ENCODE measurements at places on chromosomes 2 and 18.

- peak; percentile 70 for DNase-seq
Measured at GRCh38 chr2:25252291-25253152, 84.1 kb upstream of the POMC start.

GRCh38 chr2:30234180-30234971 lies 3.0 kb downstream of the LBH start:
- peak; percentile 45 for DNase-seq

- no peak for DNase-seq
Measured at GRCh38 chr2:236865052-236865451, 220.6 kb upstream of the COPS8 start.

DNA sequence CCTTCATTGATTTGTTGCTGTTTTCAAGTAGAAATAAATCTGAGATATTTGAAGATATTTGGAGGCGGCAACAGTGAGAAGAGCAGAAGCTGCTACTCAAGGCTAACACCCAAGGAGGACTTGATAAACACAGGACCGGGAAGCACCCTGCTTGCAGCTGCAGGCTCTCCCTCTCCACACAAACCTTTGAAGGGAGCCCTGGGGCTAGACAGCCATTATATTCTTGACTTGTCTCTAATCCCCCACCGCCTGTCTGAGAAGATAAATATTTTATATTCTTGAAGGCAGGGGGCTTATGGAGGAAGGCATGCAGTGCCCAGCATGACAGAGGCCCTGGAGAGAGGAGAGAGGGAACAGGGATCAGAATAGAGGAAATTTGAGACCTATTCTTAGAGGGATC lies 50.9 kb upstream of the SMAD2 start:
- DNase-seq: no peak

- DNase-seq: no peak
Measured at GRCh38 chr2:98615481-98615880, 7.1 kb downstream of the UNC50 start.

DNA sequence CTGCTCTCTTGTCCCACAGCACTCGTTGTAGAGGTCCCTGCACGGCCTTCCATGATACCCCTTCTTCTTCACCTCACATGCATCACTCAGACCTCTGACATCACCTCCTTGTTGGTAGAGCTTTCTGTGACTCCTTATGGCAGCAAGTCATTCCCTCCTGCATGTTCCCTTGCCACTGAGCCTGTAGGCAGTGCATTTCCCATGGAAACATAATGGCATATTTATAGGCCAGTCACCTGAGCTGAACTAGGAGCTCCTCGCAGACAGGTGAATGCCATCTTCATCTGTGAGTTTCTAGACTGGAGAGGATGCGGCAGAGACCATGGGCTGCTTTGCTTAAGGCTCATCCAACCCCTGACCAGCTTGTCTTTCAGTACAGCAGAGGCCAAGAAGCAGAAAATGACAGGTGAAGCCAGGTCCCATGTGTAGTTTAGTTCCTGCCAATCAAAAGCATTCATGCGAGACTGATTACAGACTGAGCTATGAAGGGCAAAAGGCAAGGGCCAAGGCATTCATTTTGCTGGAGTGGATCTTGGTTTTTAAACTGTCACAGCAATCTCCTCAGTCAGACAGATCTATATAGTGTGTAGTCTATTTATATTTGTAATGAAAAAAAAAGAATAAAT lies 59.4 kb upstream of the NEDD4L start:
- DNase-seq: no peak

- DNase-seq: peak; percentile 27
Measured at GRCh38 chr2:10057231-10058107, 14.1 kb downstream of the KLF11 start.

DNA sequence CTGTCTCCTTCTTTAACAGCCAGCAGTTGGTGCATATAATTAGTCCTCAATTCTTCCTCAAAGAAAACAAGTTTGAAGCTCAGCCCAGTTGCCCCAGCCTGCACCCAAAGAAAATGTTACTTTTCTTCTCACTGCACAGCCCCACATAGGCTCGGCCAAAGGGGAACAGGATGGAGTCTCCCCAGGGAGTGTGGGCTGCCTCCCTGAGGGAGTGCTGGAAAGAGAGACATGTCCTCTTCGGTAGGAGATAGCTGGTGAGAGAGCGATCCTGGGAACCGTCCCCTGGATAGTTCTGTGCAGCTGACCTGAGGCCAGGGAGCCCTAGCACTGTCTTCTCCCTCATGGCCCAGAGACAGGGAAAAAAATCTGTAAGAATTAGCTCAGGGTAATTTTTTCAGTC lies 37.9 kb upstream of the CD207 start:
- no peak for DNase-seq

GRCh38 chr18:72468021-72468710 lies 76.0 kb downstream of the CBLN2 start:
- DNase-seq: no peak

DNA sequence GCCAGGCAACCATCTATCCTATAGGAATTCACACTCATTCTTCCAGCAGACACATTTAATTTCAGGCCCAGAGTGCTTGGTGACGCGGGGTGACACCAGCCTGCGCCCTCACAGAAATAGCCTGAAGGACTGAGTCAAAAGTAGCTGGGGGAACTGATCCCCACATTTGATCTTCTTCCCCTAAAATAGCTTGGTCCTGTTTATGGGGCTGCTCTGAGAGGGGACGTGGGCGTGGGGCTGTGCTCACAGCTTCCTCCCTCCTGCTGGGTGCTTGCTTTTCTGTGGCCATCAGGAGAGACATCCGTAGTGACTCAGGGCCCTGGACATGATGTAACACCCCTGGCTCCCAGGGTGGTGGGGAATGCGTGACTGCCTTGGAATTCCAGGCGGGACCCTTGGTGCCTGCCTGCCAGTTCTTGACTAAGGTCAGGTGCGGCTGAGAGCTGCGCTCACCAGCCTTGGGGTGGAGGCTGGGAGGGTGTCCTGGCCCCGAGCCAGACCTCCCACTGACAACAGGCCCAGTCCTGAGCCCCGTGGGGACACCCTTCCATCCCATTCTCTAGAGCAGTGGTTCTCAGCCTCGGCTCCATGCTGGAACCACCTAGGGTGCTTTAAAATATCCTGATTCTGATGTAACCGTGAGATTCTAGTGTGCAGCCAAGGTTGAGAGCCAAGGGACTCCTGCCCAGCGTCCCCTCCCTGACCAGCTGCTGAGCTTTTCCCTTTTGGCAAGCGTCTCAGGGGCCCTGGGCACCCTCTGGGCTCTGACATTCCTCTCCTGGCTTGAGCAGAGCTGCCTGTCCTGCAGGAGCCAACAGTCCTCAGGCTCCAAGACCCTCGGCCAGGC lies 47.4 kb upstream of the SMAD7 start:
- DNase-seq: no peak

- DNase-seq: no peak
Measured at GRCh38 chr2:198347946-198348345, 543.6 kb downstream of the PLCL1 start.

- DNase-seq: no peak
Measured at GRCh38 chr18:12963069-12963468, 15.3 kb downstream of the SEH1L start.

DNA sequence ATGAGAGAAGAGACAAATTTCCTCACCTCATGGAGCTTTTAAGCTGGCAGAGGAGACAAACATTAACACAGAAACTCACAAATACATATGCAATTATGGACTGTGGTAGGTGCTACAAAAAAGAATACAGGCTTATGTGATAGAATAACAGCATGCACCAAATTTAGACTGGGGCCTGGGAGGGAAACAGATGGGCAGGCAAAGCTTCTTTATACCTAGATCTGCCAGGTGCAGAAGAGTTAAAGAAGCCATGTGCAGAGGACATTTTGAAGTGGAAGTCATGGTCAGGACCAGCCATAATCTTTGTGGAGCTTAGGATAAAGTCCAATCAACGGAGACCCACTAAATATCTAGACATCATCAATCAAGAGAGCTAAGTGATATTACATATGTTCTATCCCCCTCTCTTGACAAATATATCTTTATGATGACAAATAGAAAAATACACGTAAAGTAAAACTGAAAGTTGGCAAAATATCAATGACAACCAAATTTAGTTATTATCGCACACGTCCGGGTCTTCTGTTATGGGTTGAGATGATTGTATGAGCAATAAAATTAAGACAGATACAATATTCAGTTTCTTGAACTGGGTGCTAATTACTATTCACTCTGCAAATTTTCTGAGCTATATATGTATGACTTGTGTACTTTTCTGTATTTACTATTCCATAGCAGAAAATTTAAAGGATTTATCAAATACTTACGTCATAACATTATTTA lies 44.1 kb downstream of the CD28 start:
- DNase-seq: no peak

- DNase-seq: no peak
Measured at GRCh38 chr2:207505171-207505570, 24.6 kb upstream of the CREB1 start.

GRCh38 chr2:168253379-168253778 lies 6.0 kb upstream of the STK39 start:
- no peak for DNase-seq

- DNase-seq: no peak
Measured at GRCh38 chr2:120611016-120611415, 124.7 kb upstream of the GLI2 start.

DNA sequence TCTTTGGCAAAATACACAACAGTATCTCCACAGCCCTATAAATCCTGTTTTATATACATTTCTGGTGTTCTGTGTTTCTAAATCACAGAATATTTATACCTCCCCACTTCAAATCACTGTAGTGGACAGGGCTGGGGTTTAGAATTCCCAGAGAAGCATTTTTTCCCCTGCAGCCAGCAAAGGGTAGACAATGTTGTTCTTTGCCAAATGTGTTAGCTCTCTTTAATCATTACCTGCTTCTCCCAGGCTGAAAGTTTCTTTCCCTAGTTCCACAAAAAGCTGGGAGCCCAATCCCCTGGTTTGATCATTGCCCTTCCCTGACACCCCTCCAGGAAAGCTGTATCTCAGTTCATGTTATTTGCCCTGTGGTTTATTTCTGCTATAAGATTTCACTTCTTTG lies 520.0 kb upstream of the SPHKAP start:
- DNase-seq: no peak

GRCh38 chr2:88081924-88082608 lies 14.4 kb downstream of the SMYD1 start:
- no peak for DNase-seq

DNA sequence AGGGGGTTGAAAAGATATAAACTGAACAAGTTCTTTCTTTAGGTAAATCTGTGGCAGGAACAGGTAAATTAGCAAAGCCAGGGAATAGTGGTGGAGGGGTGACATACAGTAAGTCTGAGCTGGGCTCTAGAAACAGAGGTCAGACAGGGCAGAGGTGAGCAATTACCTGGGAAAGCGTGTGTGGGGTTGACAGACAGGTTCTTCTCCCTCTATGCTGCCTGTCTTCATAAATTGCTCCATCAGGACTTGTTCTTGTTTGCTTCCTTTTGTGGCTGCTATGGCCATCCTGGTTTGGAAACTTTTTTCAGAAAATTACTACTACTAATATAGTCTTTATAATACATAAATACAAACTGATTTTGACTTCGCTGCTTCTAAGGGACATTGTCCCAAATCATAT lies 3.4 kb upstream of the ANKRD12 start:
- no peak for DNase-seq

DNA sequence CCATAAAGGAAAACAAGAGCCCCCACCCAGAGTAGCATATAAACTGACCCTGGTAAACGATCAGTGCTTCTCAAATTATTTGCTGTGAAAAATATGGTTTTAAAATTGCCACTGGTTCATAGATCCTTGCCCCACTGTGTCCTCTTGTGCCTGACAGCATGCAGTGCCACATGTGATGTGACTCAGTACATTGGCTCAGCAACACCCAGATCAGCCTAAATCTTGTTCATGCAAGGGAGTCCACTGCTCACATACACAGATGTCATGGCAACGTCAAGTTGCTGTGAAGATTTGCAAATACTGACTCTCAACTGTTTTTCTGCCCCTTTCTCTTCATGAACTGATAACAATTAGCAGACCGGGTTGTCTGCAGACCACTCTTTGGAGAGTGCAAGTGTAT lies 91.0 kb downstream of the TMEM182 start:
- no peak for DNase-seq

GRCh38 chr2:29072971-29073725 lies 1.2 kb downstream of the PCARE start:
- DNase-seq: no peak

DNA sequence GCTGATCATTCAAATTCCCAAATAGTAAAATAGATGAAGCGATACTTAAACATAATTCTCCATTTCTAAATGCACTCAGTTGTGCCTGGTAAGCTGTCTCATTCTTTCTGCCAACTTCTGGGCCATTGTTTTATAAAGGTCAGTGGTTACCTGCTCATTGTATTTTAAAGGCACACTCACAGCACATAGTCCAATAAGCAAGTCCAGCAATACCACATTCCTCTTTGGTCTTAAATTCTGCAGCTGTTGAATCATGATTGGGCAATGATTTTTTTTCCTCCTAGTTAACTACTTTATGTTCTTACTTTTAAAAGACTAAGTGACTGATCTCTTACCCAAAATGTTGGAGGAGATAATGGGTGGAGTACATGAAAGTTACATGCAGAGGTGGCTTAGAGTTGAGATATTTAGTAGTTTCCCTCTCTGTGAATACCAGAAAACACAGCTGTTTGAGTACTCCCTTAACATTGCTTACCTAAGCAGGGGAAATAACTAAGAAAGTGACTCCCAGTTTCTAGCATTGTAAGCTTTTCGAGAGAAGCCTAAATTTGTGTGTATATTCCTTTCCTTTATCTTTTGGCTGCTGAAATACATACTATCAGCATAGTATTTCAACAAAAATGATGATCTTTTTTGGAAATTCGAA lies 220.7 kb downstream of the CAMKMT start:
- DNase-seq: no peak

DNA sequence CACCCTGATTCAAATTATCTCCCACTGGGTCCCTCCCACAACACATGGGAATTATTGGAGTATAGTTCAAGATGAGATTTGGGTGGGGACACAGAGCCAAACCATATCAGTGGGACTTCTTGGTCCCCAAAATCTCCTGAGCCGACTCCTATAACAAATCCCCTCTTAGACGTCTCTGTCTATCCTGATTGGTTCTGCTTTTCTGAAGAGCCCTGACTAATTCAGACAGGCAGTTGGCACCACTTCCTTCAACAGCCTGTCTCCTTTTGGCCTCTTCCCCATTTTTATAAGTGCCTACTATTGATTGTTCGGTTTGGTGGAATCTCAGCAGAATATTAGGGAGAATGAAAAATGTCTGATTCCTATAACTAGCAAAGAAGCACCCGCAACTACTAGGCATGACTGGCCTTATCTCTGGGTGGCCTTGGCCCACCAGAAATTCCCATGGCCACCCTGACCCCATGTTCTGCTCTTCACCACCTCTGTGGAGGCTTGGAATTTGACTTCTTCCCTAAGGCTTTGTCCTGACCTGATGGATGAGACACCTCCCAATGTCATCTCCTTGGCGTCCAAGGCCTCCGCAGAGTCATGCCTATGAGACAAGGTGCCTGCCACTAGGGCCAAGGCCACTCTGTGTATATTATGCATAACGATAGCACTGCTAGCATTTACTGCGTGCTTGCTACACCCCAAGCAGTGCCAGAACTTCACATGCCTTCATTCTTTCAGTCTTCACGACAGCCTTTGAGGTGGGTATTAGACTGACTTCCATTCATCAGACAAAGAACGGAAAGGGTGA lies 218.9 kb upstream of the COPS8 start:
- DNase-seq: no peak

Measured in stimulated activated CD4-positive, alpha-beta T cell treated with anti-CD3 and anti-CD28 coated beads, Interleukin-4, amount 100 ng/mL, for 1 hour (primary cell).